ENCODE measurements at places on chromosomes 6 and 20.

DNA sequence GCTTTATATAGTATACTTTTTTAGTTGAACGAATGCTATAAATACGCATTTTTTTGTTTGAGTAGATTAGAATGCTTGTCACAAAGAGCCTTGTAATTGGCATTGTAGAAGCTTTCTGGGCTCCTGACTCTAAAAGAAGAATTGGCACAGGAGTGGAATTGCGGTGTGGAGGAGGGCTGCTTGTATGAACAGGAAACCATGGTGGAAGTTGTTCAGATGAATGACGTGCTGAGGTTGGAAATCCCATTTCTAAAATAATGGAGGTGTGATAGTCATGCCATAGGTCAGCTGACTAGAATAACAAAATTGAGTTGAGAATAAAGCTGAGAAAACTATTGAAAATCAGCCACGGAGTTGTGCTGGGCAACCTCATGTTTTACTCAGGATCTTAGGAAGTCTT lies 174.9 kb downstream of the QKI start:
- DNase-seq: no peak

DNA sequence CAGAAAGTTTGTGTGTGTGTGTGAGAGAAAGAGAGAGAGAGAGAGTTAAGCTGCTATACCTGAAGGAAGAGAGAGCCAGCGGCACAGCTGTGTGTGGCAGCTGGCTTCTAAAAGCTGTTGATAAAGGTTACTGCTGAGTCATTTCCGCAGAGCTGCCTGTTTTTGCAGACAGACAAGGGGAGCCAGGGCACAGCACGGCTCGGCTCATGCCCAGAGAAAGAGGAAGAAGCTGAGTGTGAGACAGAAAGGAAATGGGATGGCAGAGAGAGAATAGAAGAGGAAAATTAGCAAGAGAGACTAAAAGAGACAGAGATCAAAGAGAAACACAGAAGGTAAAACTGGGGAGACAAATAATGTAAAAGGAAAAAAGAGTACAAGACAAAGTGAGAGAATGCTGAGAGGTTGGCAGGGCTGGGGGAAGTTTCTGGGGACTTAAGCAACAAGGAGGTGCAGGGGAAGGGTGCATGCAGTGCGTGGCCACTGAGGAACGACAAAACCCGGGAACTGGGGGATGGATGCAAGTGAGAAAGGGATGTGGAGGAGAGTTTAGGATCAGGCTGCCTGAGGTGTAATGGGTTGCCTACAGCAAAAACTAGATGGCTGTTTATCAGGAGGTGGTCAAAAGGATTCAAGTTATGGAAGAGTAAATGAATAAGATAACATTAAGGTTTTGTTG lies 22.7 kb downstream of the HLA-A start:
- DNase-seq: peak; percentile 57

DNA sequence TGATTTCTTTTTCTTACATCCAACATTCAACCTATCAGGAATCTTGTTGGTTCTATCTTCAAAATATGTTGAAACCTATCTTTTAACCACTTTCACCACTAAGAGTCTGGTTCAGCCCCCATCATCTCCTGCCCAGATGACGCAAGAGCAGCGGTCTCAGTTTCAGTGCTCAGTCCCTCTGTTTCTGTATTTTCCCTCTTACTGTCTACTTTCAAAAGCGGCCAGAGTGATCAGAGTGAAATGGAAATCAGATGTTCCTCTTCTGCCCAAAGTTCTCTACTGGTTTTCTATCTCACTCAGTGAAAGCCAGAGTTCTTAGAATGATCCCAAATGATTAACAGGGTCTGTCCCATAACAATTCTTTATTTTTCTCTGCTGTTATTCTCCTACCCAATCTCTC lies 147.9 kb upstream of the PDE7B start:
- no peak for DNase-seq

DNA sequence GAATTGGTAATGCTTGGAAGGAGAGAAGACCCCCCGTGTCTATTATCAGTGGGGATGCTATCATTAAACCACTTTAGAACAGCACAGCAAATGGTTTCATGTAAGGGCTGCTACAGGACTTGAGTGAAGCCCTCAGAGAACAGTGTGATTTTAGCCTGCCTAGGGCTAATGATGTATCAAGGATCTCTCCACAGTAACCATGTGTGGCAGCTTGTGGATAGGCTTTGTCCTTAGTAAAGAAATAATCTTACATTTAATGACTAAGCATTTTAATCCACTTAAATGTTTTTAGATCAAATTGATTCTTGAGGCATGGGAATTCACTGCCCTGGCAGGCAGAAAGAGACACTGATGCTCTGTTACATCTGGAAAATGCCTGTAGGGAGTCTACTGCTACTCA lies 495.1 kb downstream of the NKAIN2 start:
- no peak for DNase-seq

DNA sequence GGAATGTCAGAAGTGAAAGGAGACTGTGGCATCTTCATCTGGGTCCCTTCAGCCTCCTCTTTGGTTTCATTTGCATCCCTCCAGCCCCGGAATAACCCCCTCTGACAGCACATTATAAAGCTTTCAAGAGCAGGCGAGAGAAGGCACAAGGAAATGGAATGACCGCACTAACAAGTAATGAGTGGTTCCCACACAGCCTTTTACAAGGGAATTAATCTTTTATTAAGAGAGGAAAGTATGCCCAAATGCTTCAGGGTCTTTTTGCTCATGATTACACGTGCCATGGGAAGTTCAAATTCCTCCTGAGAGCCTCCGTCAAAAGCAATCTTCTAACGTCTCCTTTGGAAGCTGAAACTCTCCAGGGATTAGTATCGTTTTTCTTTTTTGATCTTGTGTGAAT lies 347.0 kb downstream of the BTBD3 start:
- DNase-seq: no peak

All from NCI-H1436 treated with DMSO at 0.1 percent for 48 hours (cell line).